Activated T-cell treated with anti-CD3 and anti-CD28 coated beads for 4 hours (primary cell): ENCODE measurements at places on chromosomes 6 and 20.

GRCh38 chr20:15616626-15617025, 956.6 kb downstream of the KIF16B start:
- no peak for DNase-seq

GRCh38 chr6:10613723-10614122, 80.7 kb downstream of the C6orf52 start:
- DNase-seq = no peak

DNA sequence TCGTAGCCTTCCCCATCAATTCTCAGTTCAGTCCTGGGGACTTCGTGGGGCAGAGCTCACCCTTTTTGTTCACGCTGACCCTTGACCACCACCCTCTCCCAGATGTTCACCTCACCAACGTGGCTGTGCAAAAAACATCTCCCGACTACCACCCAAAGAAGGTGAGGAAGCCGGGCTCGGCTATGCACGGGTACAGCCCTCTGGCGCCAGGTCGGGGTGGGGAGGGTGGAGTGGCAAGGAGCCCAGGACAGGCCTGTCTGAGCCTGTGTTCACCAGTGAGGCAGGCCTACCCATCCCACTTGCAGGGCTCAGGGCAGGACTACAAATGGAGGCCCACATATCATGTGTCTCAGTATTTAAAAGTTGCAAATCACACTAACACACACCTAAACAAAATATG, 18.1 kb downstream of the PDRG1 start:
- no peak for DNase-seq

GRCh38 chr6:20432692-20433091, 31.0 kb downstream of the E2F3 start:
- no peak for DNase-seq

DNA sequence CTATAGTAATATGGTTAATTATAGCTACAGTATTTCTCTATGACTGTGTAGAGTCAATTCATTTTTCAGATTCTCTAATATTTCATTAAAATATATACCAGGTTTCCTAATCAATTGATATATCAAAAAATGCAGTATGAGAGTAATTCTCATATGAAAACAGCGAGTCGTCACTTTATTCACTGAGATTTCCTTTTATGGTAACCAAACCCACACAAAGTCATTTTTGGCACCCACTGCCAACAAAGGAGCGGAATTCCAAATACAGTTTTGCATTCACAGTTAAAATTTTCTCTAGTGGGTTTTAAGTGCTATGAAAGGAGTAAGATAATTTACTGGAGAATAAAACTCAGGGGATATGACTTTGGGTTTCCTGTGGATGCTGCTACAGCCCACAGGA, 163.8 kb downstream of the HIVEP2 start:
- DNase-seq = no peak

DNA sequence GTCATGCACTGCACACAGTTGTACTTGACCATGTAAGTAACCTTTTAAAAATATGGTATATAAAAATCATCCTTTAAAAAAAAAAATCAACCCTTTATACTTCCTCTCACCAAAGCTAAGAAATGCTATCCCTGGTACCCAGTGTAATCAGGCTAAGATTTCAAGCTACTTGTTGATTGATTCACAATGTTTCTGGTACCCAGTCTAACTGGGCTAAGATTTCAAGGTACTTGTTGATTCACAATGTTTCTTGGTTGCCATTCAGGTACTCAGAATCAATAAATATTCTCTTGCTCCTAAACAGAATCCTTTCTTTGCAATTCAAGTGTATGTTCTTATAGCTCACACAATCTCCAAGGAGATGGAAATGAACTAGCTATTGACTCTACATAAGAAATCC, 76.4 kb downstream of the SMLR1 start:
- DNase-seq = no peak

GRCh38 chr20:47816487-47817451, 31.5 kb upstream of the SULF2 start:
- DNase-seq = no peak

DNA sequence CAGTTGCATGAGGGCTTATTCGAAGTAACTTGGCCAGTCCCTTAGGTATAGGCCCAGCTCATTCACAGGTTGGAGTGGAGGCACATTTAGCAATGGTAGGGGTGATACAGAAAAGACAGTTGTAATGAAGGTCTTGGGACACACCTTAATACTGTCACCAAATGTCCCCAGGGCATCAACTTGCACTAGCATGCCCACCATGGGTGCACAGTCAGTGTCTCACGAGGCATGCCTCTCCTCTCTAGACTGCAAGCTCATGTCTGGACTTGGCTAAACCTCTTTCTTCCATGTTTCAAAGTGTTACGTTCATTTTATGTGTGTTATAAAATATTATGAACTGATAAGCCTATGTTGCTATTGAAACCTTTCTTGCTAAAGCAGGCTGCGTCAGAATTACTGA, 124.0 kb upstream of the ECI2 start:
- DNase-seq = no peak

- no peak for DNase-seq
These were observed 1.3 kb upstream of the RING1 start for GRCh38 chr6:33206864-33207551.

GRCh38 chr6:17724341-17724740, 17.6 kb upstream of the NUP153 start:
- no peak for DNase-seq

- DNase-seq = no peak
These were observed 24.1 kb upstream of the CCR6 start for GRCh38 chr6:167098825-167099225.

- no peak for DNase-seq
These were observed 234.7 kb upstream of the RIMS1 start for GRCh38 chr6:71651636-71652035.

- DNase-seq = no peak
These were observed 12.8 kb downstream of the GABRR2 start for GRCh38 chr6:89302195-89302770.

DNA sequence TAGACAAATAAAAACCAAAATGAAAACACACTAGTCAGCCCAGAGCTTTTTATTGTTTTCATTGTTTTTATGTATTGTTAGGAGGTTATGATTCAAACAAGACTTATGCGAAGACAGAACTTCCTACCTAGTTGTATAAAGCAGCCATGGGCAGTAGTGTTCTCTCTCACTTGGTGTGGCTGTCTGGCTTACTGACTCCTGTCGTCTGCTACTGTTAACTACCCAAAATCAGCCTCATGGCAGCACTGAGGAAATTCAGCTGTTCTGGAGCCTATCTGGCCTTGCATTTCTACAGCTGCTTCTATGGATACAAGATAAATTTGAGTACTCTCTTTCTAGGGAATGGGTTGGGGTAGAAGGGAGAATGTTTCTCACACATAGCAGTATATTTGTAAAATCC, 20.4 kb downstream of the VTA1 start:
- no peak for DNase-seq

DNA sequence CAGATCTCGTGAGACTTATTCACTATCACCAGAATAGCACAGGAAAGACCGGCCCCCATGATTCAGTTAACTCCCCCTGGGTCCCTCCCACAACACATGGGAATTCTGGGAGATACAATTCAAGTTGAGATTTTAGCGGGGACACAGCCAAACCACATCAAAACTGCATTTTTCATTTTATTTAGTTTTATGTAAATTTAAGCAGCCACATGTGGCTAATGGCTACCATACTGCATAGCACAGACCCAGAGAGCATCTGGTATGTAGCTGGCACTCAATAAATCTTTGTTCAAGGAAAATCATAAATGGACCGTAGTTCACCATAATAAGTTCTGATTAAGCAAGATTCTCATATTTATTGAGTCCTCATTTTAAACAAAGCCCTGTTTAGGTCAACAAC, 15.3 kb downstream of the GFOD1 start:
- DNase-seq = no peak

GRCh38 chr6:125066964-125067363, 86.6 kb upstream of the TPD52L1 start:
- no peak for DNase-seq

GRCh38 chr6:167702241-167702827, 124.4 kb upstream of the AFDN start:
- no peak for DNase-seq

- no peak for DNase-seq
These were observed 221.2 kb downstream of the LAMA2 start for GRCh38 chr6:129104131-129104530.

DNA sequence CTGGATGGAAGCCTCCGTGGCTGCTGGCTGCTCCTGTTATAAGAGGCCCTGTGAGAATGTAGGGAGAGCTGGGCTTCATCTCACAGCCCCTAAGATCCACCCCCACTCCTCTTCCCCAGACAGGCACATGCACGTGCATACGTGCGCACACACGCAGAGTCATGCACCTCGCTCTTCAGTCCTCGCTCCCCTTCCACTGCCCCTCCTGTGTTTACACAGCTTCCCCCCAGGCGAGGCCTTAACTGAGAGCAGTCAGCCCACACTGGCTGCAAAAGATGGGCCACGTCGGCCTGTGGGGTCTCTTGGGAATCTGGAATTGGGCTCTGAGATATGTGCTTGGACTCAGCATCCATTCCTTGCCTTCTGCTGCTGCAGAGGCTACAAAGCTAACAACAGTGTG, 35.2 kb upstream of the MLN start:
- DNase-seq = no peak

- no peak for DNase-seq
These were observed 224.3 kb upstream of the TSHZ2 start for GRCh38 chr20:52747845-52748284.

GRCh38 chr6:163956571-163957407, 542.3 kb downstream of the QKI start:
- DNase-seq = peak; percentile 27

- DNase-seq = no peak
These were observed 703 bp downstream of the EPHA7 start for GRCh38 chr6:93418408-93419303.

- no peak for DNase-seq
These were observed 41.1 kb downstream of the DYNLT1 start for GRCh38 chr6:158603261-158604047.

DNA sequence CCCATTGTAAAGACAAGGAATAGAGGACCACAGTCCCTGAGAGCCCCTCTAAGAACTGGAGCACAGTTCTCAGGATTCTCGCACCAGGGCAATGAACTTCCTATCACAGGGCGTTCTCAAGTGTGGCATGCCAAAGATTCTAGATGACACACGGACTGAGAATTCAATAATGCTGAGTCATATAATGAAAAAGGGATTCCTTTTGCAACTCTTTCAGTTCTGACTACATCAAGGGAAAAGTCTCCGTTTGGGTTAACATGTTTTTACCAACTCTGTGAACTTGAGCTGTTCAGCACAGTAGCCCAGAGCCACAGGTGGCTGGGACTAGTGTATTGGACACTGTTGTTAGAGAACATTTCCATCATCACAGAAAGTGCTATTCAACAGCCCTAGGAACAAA, 3.4 kb downstream of the MED20 start:
- no peak for DNase-seq

DNA sequence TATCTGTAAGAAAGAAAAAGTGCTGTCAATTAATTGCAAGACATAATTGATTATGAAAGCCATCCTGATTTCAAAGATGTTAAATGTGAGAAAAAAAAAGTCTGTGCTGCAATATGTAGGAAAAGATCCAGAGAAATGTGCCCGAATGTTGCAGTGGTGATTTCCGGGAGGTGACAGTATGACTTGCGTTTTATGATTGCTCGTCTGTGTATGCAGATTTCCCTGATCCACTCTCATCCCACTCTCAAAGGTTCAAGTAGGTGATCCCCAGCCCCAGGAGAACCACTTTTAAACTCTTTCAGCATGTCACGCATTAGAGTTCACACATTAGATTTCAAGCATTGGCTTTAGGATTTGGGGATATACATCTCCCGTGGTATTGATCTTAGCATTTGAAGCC, 57.8 kb downstream of the TPD52L1 start:
- no peak for DNase-seq
